ENCODE measurements at places on chromosomes 6 and 20. TPM values are rescaled to one million over a fixed set of nuclear protein-coding genes. Genes with fewer than 3 reads are reported as not detected.

Gene CST7
- 1.8 TPM for total RNA-seq

Gene EYA4
- total RNA-seq = 16.3 TPM

Gene PAX1
- not detected for total RNA-seq

Gene SCUBE3
- 0.29 TPM for total RNA-seq

DNA sequence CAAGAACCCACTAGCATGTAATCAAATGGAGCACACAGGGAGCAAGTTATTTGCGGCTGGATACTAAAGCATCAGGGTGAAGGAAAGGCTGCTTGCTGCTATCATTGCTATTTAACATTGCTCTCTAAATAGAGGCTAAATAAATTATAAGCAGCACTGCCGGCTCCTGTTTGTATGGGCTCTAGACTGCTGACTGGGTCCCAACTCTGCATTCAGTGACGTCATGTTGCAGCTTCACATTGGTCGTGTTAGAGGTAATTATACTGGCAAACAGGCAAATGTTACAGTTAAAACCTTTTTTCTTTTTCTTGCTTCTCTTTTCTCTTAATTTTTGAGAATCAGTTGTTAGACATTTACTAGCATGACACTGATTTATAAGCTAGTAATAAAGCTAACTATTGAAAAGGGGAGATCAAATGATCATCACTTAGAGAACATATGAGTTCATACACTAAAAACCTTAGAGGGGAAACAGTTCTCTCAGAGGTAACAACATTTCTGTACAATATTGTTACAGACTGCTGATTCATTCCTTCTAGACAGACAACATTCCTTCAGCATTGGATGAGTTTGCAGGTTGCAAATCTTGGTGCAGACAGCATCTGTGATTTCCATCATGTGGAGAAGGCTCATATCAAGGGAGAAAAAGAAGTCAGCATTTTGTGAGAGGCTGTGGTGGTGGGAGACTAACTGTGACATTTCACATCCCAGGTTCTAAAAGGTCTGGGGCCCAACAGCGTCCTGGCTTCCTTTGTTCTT, 15.9 kb downstream of the RFPL4B start:
- no peak overlapping the region for H3K4me3 ChIP-seq
- H3K4me1 ChIP-seq = peaks cover 8% of the 10 kb centered on the region
- peaks cover 16% of the 10 kb centered on the region for H3K27me3 ChIP-seq
- H3K36me3 ChIP-seq = no peaks in the 10 kb centered on the region
- H3K27ac ChIP-seq = no peak overlapping the region

DNA sequence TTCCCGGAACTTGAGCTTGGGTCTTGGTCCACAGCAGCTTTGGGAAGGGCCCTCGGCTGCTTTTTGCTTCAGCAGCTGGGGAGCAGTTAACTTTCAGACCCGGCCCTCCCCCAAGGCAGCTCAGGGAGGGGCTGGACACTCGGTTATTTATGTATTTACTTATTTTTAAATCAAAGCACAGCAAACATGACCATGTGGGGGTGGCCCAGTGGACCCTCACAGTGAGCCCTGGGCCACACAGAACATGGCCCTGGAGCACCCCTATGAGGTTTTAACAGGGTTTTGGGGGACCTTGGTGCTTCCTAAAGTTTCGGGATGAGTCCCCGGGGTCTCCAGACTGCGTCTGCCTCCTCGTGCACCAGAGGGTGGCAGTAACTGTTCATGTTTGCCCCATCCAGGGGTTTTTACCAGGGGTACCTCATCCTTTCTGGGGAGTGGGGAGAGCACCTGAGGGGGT, 26.6 kb upstream of the NPBWR2 start:
- H3K27me3 ChIP-seq = no peaks in the 10 kb centered on the region
- H3K27ac ChIP-seq = no peak overlapping the region
- H3K4me1 ChIP-seq = no peaks in the 10 kb centered on the region
- H3K4me3 ChIP-seq = no peak overlapping the region
- DNase-seq = no peak

DNA sequence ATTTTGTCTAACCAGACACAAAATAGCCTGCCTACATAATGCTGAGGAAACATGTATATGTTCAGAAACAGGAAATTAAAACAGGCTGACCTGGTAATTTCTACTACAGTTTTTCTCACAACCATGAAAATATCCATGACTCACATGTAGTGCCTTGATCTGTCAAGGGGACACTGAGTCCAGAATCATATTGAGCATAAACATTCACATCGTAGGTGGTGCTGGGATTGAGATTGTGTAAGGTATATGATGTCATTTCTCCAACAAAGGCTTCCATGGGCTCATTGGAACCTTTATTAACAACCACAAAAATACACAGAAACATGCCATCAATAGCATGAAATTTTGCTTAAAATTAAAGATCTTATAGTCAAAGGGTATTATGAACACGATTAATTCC, 80.9 kb downstream of the COL12A1 start:
- H3K4me1 ChIP-seq = no peaks in the 10 kb centered on the region
- no peaks in the 10 kb centered on the region for H3K27me3 ChIP-seq
- H3K27ac ChIP-seq = no peak overlapping the region
- H3K36me3 ChIP-seq = peaks cover 16% of the 10 kb centered on the region
- no peak for DNase-seq

- peak overlapping the region; percentile 70 for H3K4me3 ChIP-seq
- peaks cover 84% of the 10 kb centered on the region for H3K4me1 ChIP-seq
- no peaks in the 10 kb centered on the region for H3K36me3 ChIP-seq
Observed at GRCh38 chr20:32481311-32482142, 103.6 kb downstream of the NOL4L start.

DNA sequence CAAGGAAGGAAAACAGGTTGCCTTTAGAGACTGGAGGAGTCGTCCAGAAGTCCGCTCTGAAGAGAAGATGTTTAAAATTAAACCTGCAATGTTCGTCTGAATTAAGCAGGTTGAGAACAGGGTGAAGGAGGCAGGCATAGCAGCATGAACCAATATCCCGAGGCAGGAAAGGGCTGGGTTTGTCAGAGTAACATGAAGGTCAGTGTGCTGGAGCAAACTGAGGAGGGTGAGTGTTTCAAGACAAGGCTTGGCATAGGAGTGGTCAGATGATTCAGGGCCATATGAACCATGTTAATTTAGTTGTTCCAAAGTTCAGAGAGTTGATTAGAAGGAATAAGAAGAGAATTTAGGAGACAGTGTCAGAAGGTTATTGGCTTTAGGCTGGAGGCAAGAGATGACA, 93.3 kb downstream of the UTRN start:
- no peak overlapping the region for H3K4me3 ChIP-seq
- H3K27me3 ChIP-seq = no peaks in the 10 kb centered on the region
- H3K27ac ChIP-seq = peak overlapping the region; percentile 62
- no peaks in the 10 kb centered on the region for H3K36me3 ChIP-seq
- peaks cover 39% of the 10 kb centered on the region for H3K4me1 ChIP-seq

- no peaks in the 10 kb centered on the region for H3K27me3 ChIP-seq
- DNase-seq = no peak
- H3K27ac ChIP-seq = no peak overlapping the region
- no peaks in the 10 kb centered on the region for H3K36me3 ChIP-seq
- H3K4me1 ChIP-seq = no peaks in the 10 kb centered on the region
Observed at GRCh38 chr6:20918868-20919267, 384.6 kb downstream of the CDKAL1 start.

GRCh38 chr6:125173341-125174095, 19.9 kb downstream of the TPD52L1 start:
- DNase-seq = peak; percentile 21
- H3K27ac ChIP-seq = no peak overlapping the region
- H3K36me3 ChIP-seq = no peaks in the 10 kb centered on the region

DNA sequence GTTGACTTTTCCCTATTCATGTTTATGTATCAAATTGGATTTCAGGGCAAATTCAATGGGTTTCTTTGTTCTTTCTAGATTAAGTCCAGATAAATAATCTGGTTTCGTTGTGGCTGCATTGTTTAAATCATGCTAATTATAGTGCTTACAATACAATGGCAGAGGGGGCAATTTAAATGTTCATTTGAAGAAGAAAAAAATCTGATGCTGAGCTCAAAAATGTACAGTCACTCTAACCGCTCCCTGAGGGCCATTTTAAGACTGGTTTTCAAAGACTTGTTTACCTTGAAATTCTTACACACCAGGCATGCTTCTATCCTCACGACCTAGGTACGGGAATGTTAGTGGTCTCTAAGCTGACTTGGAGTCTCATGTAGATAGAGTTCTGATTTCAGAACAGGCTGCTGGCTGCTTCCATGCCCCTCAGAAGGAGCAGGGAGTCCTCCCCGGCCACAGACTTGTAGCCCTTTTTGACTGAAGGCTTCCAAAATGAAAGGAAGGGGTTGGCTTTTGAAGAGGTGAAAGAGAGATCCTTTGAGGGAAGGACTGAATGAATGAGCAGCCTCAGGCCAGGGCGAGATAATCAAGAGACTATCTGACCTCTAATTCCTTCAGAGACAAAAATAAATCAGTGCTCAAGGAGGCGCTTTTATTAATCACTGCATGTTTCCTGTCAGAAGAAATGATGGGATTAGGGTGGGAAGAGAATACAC, 86.1 kb upstream of the ZNF217 start:
- no peak for DNase-seq
- H3K27ac ChIP-seq = peak overlapping the region; percentile 81
- no peaks in the 10 kb centered on the region for H3K36me3 ChIP-seq
- H3K4me3 ChIP-seq = no peak overlapping the region
- H3K4me1 ChIP-seq = peaks cover 21% of the 10 kb centered on the region
- no peaks in the 10 kb centered on the region for H3K27me3 ChIP-seq

- no peaks in the 10 kb centered on the region for H3K36me3 ChIP-seq
- DNase-seq = peak; percentile 49
- no peak overlapping the region for H3K27ac ChIP-seq
- no peaks in the 10 kb centered on the region for H3K27me3 ChIP-seq
Observed at GRCh38 chr6:157513004-157513603, 132.1 kb downstream of the ZDHHC14 start.

DNA sequence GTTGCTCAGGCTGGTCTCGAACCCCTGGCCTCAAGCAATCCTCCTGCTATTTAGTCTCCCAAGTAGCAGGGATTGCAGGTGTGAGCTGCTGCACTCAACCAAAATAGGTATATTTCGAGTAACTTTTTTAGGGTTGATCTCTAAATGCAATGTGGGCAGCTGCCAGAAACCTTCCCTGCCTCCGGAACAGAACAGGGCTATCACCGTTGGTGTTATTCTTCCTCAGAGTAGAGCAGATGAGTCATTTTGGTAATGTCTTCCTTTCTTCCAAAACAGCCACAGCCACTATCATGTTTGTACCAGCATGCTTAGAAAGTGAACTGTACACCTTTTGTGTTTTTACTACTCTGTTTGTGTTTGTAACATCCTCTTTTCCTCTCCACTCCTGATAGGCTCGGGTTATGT, 44.1 kb downstream of the SNX9 start:
- H3K36me3 ChIP-seq = peaks cover 9% of the 10 kb centered on the region
- no peak for DNase-seq
- H3K4me3 ChIP-seq = no peak overlapping the region
- no peak overlapping the region for H3K27ac ChIP-seq
- H3K27me3 ChIP-seq = no peaks in the 10 kb centered on the region

- no peak for DNase-seq
- H3K27me3 ChIP-seq = no peaks in the 10 kb centered on the region
- no peak overlapping the region for H3K4me3 ChIP-seq
Observed at GRCh38 chr6:134373993-134374392, 56.1 kb upstream of the SGK1 start.

DNA sequence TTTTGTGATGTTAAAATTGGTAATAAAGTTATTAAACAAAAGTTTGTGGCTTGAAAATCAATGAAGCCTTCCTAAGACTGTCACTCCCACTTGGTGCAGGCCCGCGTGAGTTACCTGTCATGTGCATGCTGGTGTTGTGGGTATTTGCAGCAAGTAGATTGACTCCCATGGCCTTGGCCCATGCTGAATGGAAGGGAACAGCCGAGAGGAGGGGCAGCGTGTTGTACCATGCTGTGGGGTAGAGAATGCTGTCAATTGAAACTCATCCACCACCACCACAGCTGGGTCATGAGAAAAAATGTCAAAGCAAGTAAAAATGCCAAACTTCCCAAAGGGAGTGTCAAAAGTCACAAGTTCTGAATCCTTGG, 12.7 kb upstream of the VNN1 start:
- no peak overlapping the region for H3K4me3 ChIP-seq
- no peaks in the 10 kb centered on the region for H3K27me3 ChIP-seq
- H3K36me3 ChIP-seq = peaks cover 3% of the 10 kb centered on the region
- H3K4me1 ChIP-seq = peaks cover 9% of the 10 kb centered on the region
- DNase-seq = no peak

GRCh38 chr6:5905431-5906339, 101.0 kb downstream of the NRN1 start:
- no peak overlapping the region for H3K4me3 ChIP-seq
- no peaks in the 10 kb centered on the region for H3K36me3 ChIP-seq
- H3K4me1 ChIP-seq = peaks cover 10% of the 10 kb centered on the region
- no peaks in the 10 kb centered on the region for H3K27me3 ChIP-seq
- peak; percentile 58 for DNase-seq

DNA sequence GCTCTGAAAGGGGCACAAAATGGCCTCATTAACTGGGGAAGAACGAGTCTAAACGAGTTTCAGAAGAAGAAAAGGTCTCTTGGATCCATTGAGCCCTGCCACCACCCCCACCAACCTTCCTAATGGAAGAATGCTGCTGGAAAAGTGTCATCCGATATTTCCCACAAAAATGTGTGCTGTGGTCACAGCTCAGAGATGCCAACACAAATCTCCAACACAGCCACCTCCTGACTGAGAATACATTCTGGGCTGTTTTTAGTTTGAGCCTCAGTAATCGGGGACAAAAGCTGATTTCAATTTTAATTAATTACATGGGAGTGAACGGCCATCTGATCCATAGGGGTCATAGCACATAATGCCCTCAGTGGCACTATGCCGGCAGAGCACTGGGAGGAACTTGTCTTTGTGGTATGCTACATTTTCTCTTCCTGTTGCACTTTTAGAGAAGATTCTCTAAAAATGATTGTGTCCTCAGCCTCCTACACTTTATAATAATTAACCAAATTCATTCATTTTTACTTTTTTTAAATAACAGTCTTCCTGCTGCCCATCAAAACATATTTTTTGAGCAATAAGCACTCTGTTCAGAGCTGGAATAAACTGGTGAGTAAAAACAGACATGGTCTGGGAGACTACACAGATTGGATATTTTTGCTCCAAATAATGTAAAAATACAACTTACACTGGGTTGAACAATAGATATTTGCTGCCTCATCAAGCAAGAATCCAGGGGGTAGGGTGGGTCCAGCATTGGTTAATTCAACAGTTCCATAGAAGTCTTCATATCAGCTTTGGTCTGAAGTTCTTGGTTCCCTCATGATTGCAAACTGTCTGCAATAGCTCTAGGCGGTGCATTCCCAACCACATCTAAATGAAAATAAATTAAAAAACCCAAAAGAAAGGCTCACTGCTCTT, 143.6 kb upstream of the TMEM170B start:
- DNase-seq = no peak
- no peaks in the 10 kb centered on the region for H3K36me3 ChIP-seq
- H3K27me3 ChIP-seq = no peaks in the 10 kb centered on the region
- H3K4me1 ChIP-seq = no peaks in the 10 kb centered on the region
- H3K4me3 ChIP-seq = no peak overlapping the region

DNA sequence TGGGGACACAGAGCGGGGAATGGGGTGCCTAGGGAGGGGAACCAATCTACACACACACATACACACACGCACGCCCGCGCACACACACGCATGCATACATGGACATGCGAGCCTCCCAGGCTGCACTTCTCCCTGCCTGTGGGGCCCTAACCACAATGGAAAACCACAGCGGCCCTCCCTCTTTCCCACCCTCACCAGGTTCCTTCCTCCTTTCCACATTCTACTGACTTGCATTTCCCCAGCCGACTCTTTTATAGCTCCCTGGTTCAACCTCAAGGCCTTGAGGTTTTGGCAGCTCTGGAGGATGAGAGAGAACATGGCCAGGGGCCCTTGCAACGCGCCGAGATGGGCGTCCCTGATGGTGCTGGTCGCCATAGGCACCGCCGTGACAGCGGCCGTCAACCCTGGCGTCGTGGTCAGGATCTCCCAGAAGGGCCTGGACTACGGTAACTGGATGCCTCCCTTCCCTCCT, at the start of gene BPI:
Gene BPI (plus strand): TSS at position 249 of the 472 bp plus-strand sequence. CDS start 68 bp downstream, at position 317.
- no peaks in the 10 kb centered on the region for H3K36me3 ChIP-seq
- H3K27ac ChIP-seq = no peak within 1 kb of the TSS
- H3K4me1 ChIP-seq = peaks cover 5% of the 10 kb centered on the region
- H3K4me3 ChIP-seq = no peak within 1 kb of the TSS
- peak; percentile 29 for DNase-seq

Measured in stomach (tissue), 19 donors.